ENCODE measurements at places on chromosomes 1 and 21.

GRCh38 chr1:67217417-67217816, 51.2 kb downstream of the IL23R start:
- DNase-seq, result no peak

DNA sequence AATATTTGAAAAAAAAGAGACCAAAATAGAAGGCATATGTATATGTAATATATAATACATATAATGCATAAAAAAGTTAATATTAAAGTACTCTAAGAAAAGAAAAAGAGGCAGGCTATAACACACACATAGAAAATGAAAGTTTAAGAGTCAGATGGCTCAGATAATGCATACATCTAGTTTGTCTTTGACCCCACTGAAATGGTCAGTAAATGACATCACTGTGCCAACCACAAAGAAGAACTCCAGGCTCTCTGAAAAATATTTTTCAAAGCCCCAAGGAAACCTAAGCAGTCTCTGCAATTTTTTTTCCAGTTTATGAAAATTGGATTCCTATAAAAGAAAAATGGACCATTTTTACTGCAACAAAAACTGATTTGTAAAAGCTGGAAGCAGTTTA, 55.4 kb upstream of the SCYL3 start:
- DNase-seq, result no peak

DNA sequence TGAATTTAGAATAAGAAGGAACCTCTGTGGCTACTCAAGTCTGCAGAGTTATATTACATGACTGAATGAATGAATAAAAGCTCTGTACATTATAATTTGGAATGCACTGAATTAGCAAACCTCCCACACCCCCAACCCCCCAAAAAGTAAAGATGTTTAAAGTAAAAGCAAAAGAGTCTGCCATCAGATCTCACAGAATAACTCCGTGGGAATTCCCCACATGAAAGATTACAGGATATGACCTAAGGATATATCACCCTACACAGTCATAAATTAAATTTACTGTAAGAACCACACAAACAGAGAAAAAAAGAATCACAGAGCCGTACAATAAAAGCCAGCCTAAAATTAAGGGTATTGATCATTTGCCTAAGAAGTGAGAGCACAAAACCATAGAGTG, 587.3 kb downstream of the PTPRC start:
- no peak for DNase-seq

DNA sequence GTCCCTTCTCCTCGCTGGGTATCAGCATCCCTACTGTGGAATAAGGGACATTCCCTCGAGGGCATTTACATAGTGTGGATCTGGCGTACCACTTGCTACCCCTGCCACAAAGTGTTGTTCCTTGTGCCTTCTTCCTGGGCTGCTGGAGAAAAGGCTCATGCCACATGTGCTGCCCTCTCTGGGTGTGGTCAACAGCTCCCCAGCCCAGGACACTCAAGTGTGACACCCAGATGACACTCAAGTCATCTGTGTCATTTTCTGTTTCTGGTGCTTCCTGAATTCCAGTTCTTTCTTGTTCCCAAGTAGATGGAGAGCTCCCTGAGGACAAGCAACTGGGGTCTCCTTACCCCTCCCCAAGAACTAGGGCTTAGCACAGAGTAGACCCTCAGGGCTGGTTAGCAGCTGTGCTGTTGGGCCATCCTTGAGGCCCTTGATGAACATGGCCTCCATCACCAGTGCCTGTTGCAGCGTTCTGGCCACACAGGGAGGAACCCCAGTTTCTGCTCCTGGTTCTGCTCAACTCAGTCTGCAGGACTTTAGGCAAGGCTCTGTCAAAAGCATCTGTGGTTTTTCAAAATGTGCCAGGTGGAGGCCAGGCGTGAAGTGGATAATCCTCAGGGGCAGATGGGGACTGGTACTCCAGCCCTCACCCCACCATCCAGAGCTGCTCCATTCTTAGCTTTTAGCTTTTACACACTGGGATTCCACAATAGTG, 49.0 kb upstream of the CLIC4 start:
- DNase-seq, result no peak

GRCh38 chr1:93442008-93442666, 5.8 kb upstream of the FNBP1L start:
- DNase-seq, result no peak

DNA sequence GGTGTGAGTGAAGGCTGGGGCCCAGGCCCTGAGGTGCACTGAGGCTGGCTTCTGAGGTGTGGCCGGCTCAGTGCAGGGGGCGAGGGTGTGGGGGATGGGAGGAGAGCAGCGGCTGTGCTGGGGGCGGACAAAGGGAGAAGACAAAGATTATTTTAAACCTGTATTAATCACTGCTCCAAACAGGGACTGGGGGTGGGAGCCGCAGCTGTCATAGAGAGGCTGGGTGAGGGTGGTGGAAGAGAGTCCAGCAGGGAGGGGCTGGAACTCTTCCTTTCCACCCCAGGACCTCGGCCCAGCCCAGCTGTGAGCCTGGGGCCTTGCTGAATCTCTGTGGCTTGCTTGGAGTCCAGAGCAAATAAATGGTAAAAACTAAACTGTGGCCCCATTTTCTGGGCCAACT, 106.9 kb downstream of the KCND3 start:
- DNase-seq, result no peak

DNA sequence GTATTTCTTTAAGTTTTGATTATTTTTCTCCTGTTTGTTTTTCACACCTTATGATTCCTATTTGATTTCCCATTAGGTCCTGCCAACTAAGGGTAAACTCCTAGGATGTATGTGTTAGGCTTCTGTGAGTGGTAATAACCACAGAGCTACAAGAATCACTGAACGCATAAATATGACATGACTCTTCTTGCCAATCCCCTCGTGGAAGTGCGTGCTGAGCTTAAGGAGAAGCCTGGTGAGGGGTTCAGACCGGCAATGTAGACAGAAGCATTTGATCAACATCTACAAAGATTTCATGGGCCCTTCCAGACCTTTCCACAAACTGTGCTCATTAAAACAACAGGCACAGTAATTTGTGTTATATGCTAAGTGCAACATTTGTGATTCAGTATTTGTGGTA, 273.8 kb upstream of the SNX7 start:
- DNase-seq, result no peak

DNA sequence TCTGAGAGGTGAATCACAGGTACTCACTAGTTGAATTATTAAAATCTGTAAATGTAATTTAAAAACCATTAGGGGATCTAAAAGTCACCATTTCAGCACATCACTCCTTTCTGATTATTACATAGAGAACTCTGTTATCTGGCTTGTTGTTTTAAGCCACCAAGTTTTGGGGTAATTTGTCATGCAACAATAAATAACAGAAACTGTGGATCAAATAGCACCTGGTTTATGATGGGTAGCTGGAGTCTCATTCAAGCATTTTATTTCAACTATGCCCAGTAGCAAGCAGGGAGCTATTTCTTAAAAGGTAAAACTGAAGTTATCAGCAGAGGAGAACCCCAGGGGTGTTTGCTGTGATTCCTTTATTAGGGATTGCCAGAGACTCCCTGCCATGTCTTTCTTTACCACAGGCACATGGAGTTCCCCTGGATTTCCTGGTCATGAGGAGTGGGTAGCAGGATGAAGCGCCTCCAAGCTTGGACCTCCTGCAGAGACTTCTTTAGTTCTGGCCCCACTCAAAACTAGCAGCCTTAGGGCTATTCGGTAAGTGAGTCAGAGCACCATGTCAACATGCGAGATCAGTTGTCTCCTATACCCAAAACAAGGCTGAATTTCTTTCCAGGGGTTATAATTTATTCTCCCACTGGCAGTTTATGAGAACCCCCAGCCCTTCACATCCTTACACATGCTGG, 179.2 kb downstream of the GIPC2 start:
- DNase-seq, result no peak

- DNase-seq, result no peak
These were observed 8.2 kb downstream of the ACADM start for GRCh38 chr1:75732703-75733102.

DNA sequence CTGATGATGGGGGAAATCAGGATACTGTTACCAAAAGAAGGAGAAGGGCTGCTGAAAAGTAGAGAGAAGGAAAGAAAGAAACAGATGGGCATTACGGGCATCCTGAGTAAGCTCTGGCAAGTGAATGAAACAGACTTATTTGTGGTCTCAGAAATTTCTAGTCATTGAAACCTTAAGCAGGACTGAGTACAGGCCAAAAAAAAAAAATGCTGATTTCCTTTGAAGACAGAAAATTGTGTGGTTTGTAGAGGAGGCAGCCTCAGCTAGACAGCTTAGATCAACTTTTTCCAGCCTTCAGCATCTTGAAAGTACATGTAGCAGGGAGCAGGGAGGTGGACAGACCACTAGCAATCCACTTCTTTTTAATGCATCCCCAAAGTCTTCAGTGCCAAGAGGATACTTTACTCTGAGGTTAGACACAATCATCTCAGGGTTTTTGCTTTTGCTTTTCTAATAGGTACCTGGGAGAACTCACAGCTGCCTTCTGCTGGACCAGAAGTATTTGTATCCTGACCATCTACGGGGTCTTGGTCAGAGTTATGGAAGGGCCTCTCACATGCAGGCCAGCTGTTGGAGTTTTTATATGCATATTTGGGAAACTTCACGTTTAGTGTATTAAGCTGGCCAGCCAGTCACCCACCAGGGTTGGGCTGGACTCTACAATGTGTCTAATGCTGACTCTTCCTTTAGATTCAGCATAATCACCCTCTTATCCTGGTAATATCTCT, 10.6 kb upstream of the CAPZB start:
- DNase-seq, result no peak

GRCh38 chr1:233197940-233198339, 97.6 kb downstream of the PCNX2 start:
- DNase-seq, result no peak

DNA sequence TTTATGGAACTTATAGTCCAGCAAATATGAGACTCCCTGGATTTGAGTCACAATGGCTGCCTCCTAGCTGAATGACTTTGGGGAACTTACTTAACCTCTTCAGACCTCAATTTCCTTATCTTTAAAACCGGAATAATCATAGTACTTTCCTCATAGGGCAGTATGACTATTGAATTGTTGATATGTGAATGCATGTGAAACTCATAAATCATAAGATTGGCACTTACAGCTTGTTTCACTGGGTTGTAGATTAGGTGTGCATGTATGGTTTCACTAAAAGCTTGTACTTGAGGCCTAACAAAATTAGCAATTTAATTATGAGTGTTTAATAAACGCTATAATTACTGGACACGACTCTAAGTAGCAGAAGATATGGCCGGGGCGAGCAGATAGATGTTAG, 72.5 kb downstream of the ST6GALNAC5 start:
- no peak for DNase-seq

GRCh38 chr1:201713086-201713810, 115.7 kb upstream of the IPO9 start:
- no peak for DNase-seq

- DNase-seq, result peak; percentile 43
These were observed 3.7 kb upstream of the SDE2 start for GRCh38 chr1:226002667-226003501.

DNA sequence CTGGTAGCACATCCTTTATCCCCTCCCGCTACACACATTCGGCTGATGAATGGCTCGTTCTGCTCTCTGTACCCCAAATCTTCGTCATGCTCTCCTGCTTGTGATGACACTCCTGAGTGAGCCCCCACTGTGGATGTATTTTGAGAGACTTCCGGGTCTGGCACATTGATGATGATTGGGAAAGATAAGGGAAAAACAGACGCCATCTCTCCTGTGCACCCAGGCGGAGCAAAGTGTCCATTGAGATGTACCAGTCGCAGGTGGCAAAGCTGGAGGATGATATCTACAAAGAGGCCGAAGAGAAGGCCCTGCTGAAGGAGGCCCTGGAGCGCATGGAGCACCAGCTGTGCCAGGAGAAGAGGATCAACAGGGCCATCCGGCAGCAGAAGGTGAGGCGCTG, 27.9 kb upstream of the EFHD2 start:
- no peak for DNase-seq

DNA sequence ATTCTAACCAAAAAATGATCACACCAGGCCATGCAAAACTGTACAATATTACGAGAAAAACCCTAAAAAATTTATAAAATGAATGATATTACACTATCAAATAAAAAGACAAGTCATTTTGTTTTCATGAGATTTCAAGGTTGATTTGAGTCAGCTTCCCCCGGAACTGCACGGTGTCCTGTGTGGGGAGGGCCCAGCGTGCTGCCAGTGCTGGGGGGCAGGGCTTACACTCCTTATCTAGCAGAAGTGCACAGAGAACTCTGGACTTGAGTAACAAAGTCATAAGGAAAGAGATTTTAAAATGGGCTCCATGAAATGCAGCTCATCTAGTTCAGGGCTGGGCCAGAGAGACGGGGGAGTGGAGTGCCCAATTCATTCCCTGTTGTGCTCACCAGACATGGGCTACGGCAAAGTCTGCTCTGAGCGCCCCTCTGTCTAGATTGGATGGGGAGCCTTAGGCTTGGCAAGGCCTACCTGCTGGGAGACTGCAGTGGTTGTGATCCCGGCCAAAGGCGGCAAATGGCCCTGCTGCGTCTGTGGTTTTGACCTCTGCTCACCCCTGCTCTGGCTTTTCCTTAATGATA, 50.1 kb downstream of the COQ8A start:
- peak; percentile 69 for DNase-seq

GRCh38 chr1:30742963-30743559, 14.5 kb downstream of the LAPTM5 start:
- DNase-seq, result no peak

DNA sequence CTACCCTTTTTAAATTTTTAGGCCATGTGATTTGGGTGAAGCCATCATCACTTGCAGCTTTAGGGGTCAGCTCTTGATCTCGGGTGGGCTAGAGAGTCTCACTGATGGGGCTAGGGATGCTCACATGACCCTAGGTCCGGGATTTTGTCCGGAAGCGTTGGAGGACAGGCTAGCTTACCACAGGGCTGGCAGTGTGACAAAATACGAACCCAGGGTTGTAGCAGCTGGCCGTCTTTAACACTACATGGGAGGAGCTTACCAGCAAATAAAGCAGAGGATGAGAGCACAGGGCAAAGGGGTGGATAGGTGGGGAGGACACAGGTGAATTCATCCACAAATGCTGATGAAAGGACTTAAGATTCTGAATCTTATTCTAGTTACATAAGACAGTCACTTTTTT, 21.9 kb downstream of the GPR161 start:
- DNase-seq, result no peak

DNA sequence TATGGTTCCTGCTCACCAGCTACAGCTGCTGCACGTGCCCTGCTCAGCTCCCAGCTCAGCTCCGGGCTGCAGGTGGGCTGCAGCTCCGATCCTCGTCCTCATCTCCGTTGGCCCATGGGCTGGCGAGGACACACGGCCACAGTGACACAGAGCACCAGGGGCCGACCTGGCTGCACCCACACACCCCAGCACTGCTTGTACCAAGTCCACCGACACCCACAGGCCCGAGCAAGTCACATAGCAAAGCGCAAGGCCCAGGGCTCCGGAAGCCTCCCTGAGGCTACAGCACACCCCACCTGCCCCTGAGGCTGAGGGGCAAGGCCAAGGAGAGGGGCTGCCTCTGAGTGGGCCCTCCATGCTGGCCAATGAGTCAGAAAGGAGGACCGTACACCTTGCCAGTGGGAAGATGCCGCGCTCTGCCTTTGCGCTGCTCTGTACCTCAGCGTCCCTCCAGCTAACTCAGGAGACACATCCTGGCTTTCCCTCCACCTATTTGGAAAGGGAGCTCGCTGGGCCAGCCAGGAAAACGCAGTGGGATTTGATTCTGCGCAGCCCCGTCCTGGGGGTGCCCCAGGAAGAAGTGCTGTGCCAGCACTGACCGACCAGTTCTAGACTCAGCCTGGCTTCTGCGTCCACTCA, 124.8 kb downstream of the SIK1 start:
- DNase-seq, result no peak

- no peak for DNase-seq
These were observed 227.9 kb downstream of the KCNT2 start for GRCh38 chr1:196380316-196380715.
